ENCODE measurements at places on chromosomes 12 and 14.

DNA sequence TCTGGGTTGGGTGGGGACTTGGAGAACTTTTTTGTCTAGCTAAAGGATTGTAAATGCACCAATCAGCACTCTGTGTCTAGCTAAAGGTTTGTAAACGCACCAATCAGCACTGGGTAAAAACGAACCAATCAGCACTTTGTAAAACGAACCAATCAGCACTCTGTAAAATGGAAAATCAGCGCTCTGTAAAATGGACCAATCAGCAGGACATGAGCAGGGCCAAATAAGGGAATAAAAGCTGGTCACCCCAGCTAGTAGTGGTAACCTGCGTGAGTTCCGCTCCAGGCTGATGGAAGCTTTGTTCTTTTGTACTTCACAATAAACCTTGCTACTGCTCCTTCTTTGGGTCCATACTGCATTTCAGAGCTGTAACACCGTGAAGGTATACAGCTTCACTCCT is 1.7 kb upstream of the ACOT2 start:
- no peak for DNase-seq

- no peak for DNase-seq
Measured at GRCh38 chr14:53714495-53715192, 242.0 kb downstream of the BMP4 start.

DNA sequence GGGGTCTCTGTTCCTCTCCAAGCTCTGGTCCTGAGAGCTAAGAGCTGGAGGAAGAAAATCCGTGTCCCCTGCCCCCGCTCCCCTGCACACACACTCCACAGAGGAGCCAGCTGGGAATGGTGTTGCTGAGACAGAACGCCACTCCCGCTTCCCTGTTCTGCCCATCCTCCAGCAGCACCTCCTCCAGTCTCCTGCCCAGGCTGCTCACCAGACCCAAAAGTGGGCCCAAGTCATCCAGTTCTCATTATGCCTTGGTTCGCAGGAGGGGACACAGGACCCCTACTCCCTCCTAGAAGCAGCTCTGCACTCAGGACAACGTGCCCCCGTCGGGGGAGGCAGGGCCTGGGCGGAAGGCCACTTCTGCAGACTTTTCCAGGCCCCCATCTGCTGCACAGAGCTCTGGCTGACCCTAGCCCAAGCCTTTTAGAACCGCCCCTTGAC is 830 bp upstream of the TRMT61A start:
- DNase-seq, result no peak

GRCh38 chr12:51592034-51592705 is 1.1 kb downstream of the SCN8A start:
- peak; percentile 68 for DNase-seq

DNA sequence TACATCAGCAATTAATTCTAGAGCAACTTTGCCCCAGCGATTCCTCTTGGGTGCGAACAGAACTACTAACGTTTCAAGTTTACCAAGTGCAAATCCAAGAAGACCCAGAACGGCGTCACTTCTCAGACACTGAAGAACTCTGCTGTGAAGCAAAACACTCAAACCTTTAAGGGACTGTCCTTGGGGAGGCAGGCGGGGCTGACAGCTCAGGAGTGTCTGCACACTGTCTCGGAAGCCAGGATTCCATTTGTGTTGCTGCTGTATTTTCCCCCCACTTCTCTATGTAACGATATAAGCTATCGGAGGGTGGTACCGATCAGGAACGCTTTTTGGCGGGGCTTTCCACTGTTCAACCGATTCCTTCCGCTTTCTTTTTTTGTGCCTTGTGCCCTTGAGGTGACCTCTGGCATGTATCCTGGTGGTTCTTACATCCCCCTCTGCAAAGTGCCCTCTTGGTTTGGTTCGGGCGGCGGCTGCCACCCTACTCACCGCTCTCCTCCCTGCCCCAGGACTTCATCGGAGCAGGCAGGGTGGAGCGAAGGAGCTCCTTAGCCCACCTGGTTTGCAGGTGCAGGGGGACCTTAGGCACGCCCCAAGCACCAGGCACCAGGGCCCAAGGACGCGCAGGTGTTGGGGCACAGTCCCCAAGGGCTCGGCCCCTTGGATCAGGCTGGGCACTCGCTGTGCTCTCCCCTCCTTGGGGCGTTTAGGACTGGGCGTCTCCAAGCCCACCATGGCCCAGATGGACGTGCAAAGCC is 19.2 kb upstream of the MLXIP start:
- no peak for DNase-seq

- DNase-seq, result no peak
Measured at GRCh38 chr14:30115756-30116155, 188.1 kb upstream of the PRKD1 start.

DNA sequence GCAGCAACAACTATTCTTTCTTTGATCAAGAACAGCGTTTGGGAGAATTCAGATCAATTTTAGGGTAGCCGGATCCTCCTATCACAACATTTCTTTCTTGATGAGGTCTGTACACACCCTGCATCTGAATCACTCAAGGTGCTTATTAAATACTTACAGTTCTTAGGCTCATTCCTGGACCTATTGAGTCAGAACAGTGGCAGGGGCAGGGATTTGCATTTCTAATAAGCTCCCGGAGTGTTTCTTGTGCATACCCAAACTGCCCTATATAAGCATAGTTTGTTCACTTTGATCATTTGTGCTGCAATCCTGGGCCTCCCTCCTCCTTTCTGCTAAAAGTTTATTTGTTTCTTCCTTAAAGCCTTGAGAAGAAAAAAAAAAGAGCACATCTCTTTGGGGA is 80.5 kb upstream of the RPH3A start:
- DNase-seq, result no peak

GRCh38 chr12:12683725-12684124 is 12.3 kb downstream of the GPR19 start:
- DNase-seq, result no peak

- peak; percentile 82 for DNase-seq
Measured at GRCh38 chr12:58030566-58031279, 89.4 kb downstream of the ATP23 start.
